ENCODE measurements at places on chromosomes 7 and 10. TPM values are rescaled to one million over a fixed set of nuclear protein-coding genes. Genes with fewer than 3 reads are reported as not detected.

GRCh38 chr7:7416031-7416858 is 119.4 kb downstream of the COL28A1 start:
- peak; percentile 88 for DNase-seq

GRCh38 chr7:1100386-1100785 is 12.5 kb downstream of the GPER1 start:
- no peak for DNase-seq

- no peak for DNase-seq
These were observed 5.4 kb downstream of the AGFG2 start for GRCh38 chr7:100544386-100544785.

The RABGEF1 gene
- total RNA-seq: 75.6 TPM

DNA sequence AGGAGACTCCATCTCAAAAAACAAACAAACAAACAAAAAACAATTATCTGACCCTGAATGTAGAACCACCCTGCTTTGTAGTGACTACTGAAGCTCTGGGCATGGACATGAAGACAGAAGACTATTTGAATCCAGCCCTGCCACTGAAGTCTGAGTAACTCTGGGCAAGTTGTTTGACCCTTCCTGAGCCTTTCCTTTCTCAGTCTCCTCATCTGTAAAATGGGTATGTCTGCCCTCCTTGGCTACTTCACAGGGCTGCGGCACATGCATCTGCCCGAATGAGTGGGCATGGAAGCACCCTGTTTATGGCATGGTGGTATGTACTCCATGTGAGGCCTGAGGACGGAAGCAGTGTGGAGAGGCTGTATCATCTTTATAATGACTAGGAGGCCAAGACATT is 22.2 kb upstream of the MALSU1 start:
- no peak for DNase-seq

DNA sequence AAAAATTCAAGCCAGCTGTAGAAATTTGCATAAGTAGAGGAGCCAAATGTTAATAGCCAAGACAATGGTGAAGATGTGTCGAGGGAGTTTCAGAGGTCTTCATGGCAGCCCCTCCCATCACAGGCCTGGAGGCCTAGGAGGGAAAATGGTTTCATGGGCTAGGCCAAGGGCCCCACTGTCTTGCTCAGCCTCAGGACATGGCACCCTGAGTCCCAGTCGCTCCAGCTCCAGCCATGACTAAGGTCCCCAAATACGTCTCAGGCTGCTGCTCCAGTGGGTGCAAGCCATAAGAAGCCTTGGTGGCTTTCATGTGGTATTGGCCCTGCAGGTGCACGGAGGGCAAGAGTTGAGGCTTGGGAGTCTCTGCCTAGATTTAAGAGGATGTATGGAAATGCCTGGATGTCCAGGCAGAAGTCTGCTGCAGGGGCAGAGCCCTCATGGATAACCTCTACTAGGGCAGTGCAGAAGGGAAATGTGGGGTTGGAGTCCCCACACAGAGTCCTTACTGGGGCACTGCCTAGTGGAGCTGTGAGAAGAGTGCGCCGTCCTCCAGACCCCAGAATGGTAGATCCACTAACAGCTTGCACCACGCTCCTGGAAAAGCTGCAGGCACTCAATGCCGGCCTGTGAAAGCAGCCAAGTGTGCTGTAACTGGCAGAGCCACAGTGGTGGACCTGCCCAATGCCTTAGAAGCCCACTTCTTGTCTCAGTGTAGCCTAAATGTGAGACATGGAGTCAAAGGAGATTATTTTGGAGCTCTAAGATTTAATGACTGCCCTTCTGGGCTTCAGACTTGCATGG is 19.2 kb downstream of the TBATA start:
- no peak for DNase-seq

DNA sequence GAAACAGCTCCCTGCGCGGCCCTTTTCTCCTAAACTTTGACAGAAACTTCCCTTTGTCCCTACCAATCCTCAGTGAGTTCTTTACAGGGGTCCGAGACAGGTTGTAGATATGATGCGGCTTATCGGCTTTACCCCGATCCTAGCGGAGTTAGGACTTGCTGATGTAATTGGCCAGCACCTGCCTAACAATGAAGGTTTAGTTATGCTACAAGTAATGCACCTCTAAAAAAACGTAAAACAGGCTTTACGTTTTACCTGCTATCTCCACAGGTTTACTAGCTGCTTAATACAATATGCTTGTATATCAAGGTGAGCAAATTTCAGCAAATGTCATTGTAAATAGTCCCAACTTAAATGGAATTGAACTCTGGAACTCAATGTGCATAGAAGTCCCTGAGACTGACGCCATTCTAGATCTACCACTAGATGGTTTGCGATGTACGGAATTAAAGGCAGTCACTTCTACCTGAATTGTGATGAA is 697 bp upstream of the SNX13 start:
- peak; percentile 15 for DNase-seq

- DNase-seq: no peak
These were observed 29.7 kb downstream of the HTRA1 start for GRCh38 chr10:122490786-122491680.

The MRLN gene
- not detected for total RNA-seq

The TAS2R41 gene
- total RNA-seq: not detected

GRCh38 chr10:6416892-6417512 is 163.1 kb downstream of the PRKCQ start:
- peak; percentile 62 for DNase-seq

DNA sequence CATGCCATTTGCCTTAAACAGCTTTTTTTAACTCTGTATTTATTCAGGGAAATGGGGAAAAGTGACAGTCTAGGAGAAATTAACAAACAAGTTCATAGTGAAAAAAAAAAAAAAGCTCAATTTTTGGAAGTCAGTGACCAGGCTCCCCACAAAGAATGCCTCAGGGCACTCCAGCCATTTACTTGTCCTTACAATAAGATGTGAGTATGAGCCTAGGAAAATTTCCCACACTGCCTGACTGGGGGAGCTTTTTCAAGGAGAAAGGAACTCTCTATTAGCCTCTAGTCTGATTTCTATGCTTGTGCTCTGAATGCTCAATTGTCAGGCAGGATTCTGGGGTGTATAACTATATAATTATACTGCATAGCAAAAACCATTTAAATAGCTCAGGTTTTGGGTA is 74.9 kb upstream of the NRBF2 start:
- no peak for DNase-seq

DNA sequence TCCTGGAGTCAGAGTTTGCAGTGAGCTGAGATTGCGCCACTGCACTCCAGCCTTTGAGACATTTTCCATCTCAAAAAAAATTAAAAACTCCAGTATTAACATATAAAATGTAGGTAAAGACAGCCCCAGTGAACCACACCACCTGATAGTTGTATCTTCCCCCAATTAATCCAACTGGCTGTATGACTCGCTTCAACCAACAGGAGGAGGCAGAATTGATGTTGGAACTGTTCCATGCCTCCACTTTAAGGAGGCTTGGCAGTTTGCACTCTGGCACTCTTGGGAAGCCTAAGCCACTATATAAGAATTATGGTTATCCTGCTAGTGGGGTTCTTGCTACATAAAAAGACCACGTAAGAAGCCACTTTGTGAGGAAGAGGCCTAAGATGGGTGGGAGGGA is 72.7 kb downstream of the STK17A start:
- no peak for DNase-seq

- no peak for DNase-seq
These were observed 55.3 kb downstream of the ELAPOR2 start for GRCh38 chr7:87003872-87004798.

The KIAA1217 gene
- 12.5 TPM for total RNA-seq

The DPYSL4 gene
- 4.2 TPM for total RNA-seq

GRCh38 chr10:48894911-48895802 is 44.5 kb downstream of the LRRC18 start:
- no peak for DNase-seq

- DNase-seq: no peak
These were observed 132.1 kb downstream of the COL26A1 start for GRCh38 chr7:101494602-101495329.

GRCh38 chr10:85993840-85994507 is 372.6 kb downstream of the GRID1 start:
- no peak for DNase-seq
